Stimulated activated CD4-positive, alpha-beta T cell treated with anti-CD3 and anti-CD28 coated beads, TNF-alpha, amount 100 ng/mL, for 4 hours (primary cell): ENCODE measurements at places on chromosomes 2 and 18.

GRCh38 chr18:9814431-9814830 lies 71.3 kb upstream of the TXNDC2 start:
- no peak for DNase-seq

DNA sequence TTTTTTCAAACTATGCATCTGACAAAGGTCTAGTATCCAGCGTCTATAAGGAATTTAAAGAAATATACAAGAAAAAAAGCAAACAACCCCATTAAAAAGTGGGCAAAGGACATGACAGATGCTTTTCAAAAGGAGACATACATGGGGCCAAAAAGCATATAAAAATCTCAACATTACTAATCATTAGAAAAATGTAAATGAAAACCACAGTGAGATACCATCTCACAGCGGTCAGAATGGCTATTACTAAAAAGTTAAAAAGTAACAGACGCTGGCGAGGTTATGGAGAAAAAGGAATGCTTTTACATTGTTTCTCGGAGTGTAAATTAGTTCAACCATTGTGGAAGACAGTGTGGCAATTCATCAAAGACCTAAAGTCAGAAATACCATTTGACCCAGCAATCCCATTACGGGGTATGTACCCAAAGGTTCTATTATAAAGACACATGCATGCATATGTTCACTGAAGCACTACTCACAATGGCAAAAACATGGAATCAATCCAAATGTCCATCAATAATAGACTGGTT lies 643.1 kb upstream of the LRRTM1 start:
- no peak for DNase-seq

DNA sequence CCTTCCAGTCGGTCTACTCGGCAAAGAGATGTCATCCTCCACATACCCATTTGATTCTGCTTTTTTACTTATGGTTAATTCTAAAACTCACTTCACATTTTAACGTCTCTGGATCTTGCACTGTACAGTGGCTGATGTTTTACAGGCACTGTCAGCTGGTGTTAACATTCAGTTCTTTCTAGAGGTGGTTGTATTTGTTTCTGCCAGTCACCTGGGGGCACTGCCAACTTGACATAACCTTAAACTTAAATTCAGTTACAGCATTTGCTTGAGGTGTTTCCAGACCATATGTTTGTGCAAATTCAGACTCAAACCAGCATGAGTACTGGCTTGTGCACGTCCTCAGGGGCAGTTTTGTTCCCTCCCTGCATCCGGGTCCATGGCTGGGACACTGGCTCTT lies 5.3 kb upstream of the TMEM185B start:
- no peak for DNase-seq

DNA sequence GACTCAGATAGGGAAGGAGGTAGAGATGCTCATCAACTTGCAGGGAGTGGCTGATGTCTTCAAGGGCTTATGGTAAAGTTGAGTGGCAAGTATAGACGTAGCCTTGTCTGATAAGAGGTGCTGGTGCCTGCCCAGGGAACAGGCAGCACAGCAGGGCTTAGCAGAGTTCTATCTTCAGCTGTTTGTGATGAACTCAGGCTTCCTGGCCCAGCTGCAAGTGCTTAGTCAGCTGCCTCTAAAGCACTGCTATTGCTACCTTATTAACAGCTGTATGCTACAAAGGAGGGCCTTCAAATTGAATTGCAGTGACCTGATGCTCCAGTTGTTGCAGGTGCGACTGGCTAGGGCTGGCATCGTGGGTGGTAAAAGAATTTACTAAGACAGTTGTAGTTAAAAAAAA lies 82.1 kb downstream of the TSN start:
- DNase-seq: no peak

DNA sequence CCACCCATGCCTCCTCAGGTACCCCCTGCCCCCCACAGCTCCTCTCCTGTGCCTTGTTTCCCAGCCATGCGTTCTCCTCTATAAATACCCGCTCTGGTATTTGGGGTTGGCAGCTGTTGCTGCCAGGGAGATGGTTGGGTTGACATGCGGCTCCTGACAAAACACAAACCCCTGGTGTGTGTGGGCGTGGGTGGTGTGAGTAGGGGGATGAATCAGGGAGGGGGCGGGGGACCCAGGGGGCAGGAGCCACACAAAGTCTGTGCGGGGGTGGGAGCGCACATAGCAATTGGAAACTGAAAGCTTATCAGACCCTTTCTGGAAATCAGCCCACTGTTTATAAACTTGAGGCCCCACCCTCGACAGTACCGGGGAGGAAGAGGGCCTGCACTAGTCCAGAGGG lies 803 bp upstream of the DES start:
- no peak for DNase-seq

- no peak for DNase-seq
These were observed 165.2 kb downstream of the TWIST2 start for GRCh38 chr2:239012936-239013677.

DNA sequence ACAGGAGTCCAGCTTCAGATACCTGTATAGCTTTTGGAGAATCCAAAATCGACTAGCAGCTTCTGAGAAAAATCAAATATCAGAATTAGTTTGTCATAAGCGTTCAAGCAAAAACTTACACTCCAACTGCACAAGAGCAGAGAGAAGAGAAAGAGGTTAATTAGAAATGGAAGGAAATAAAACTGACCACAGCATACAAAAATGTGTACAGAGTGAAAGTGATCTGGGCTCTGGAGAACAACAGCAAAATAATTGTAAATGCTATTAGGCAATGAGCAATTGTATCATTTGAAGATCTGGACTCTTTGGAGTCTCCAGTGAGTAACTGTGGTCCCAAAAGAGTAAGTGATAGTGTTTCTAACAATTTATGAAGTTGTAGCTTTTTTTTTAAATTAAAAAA lies 867.3 kb downstream of the TRIB2 start:
- DNase-seq: no peak

DNA sequence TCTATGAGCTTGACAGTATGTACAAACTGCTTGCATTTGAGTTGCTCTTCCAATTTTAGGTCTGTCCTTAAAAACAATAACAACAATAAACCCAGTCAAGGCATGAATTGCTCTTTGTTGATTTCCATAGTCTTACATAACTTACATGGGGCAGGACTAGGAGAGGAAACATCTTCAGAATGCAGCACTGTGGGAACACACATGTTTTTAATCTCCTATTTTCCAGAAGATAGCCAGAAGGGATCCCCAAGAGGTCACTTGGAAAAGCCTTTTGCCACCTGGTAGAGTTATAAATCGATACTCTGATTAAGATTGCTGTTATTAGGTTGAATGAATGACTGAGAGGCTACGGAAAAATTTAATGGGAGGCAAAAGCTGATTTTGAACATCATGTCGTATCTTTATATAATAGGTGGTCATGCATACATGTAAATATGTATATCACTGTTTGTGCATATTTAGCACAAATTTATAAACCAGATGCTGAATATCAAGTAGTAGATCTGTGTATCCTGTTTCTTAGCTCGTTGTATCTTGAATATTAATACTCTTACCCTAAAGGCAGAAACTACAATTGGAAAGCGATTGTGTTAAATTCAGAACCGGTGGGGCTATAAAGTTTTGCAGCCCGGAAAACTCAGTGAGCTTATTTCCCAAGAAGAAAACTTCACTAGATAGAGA lies 479.4 kb upstream of the TCF4 start:
- no peak for DNase-seq

DNA sequence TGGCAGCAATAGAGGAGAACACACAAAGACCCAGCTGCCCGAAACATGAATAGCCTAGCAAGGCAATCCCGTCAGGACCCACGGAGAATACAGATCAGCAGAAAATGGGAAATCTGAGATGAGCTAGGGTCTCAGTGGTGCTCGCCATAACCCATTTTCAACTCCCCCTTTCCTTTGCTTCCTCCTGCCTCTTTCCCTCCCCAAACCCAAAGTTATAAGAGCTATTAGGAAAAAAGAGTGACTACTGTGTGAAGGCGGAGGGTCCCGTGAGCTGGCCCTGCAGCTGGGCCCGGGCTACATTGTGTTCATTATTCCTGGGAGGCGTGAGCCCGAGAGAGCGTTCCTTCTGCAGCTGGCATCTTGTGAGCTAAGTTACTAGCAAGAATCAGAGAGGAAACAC lies 118.4 kb downstream of the PID1 start:
- DNase-seq: no peak

DNA sequence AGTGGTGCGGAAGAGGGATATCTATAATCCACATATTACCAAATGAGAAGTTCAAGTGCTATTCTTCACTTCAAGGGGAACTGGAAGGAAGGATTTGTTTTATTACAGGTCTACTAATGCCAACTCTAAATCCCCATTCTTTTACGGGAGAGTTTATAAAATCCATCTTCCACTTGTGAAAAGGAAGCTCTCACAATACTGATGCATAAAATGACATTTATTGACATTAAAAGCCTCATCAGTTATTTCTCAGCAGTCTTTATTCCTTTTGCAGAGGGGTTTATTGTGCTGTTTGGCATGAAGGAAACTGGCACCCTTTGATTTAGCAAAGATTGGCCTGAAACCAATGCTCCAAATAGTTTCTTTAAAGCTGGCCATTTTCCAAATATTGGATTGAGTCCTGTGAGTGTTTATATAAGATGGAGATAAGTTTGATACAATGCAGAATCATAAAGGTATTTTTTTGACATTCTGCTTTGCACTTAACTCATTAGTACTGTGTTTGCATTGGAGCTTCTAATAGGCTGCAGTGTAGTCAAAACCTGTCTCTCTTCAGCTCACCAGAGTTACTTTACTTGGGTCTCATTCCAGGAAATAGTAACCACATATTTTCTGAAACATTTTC lies 26.6 kb downstream of the LRP1B start:
- no peak for DNase-seq

GRCh38 chr2:122056853-122057252 lies 301.4 kb downstream of the TSN start:
- no peak for DNase-seq

DNA sequence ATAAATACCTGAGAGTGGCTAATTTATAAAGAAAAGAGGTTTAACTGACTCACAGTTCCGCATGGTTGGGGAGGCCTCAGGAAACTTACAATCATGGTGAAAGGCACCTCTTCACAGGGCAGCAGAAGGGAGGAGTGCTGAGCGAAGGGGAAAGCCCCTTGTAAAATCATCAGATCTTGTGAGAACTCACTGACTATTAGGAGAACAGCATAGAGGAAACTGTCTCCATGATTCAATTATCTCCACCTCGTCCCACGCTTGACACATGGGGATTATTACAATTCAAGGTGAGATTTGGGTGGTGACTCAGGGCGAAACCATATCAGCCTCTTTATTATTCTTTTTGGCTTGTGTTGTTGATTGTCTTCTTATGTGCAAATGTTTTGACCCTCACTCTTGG lies 76.2 kb downstream of the WDR7 start:
- DNase-seq: no peak

GRCh38 chr2:200095436-200095835 lies 140.1 kb downstream of the MAIP1 start:
- DNase-seq: no peak

GRCh38 chr2:55112229-55113031 lies 62.2 kb upstream of the RTN4 start:
- DNase-seq: no peak

DNA sequence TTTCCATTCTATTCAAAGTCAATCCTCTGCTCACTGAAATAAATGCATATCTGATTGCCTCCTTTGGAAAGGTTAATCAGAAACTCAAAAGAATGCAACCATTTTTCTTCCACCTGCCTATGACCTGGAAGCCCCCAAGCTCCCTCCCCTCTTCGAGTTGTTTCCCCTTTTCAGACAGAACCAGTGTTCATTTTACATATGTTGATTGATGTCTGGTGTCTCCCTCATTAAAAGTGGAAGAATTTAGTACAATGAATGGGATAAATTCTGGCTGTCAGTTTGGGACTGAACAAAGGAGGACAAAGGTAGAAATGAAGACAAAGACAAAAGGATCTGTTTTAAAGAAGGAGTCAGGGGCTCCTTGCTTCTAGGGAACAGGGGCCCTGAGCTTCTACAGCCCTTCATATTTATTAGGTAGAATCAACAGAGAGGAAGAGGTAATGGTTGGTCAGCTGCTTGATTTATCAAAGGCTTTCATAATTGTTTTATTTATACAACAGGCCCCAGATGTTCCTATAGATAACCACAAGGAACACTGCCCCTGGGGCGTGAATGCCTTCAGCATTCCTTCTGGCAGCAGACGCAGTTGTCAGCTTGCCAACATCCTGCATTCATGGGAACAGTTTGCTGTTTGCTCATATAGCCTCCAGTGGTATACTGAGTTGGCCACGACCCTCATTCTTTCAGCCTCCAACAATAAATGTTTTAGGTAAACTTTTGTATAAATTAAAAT lies 949.8 kb upstream of the LRATD1 start:
- DNase-seq: no peak

GRCh38 chr2:222864296-222864695 lies 3.5 kb downstream of the ACSL3 start:
- no peak for DNase-seq

- DNase-seq: no peak
These were observed 723.2 kb downstream of the DPP10 start for GRCh38 chr2:115165529-115166109.

- DNase-seq: no peak
These were observed 531.9 kb downstream of the IRS1 start for GRCh38 chr2:226267516-226268289.

GRCh38 chr18:22303927-22304326 lies 113.8 kb downstream of the CTAGE1 start:
- no peak for DNase-seq

- no peak for DNase-seq
These were observed 8.6 kb upstream of the TMEM214 start for GRCh38 chr2:27024188-27024587.

GRCh38 chr2:105287692-105288091 lies 41.8 kb downstream of the TGFBRAP1 start:
- DNase-seq: no peak

DNA sequence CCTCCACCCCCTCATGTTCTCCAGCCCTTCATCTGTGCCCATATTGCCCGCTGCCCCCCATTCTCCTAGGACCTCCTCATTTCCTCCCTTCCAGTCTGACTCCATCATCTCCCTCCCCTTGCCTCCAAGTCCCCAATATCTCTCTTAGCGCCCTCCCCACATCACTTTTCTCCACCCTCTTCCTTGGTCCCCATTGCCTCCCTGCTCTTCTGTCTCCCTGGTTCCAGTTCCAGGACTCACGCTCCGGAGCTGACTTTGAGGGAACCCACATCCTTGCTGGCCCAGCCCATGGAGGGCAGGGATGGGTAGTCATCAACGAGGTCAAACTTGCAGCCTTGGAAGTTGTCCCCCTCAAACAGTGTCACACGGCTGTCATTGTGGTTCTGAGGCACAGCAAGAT lies 2.6 kb downstream of the CRYBA2 start:
- DNase-seq: no peak
